Activated naive CD8-positive, alpha-beta T cell treated with anti-CD3 and anti-CD28 coated beads for 36 hours (primary cell): ENCODE measurements at places on chromosomes 7 and 10.

DNA sequence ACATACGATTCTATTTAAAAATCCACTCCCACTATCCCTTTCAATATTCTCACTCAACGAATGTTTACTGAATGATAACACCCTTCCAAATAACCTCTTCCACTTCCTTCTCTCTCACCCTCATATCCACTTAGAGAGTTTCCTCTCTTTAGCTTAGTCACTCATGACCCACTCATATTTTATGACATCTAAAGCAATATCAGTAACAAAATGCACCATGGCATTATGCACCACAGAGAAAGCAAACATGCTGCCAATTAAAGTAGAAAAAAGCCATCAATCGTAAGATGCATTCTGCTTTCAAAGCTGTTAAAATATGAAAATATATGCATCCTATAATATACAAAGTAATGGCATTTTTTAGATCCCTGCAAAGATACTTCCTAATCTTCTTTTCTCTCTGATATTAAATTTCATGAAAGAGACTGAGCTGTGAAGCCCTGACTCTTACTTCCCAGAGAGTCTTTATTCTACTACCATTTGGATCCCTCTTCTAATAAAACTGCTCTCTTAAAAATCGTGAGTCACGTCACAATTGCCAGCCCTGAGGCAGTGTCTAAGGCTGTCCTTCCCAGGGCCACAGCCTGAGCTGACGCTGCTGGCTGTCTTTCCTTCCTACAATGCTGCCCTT, 283.0 kb upstream of the KLF6 start:
- DNase-seq = no peak

DNA sequence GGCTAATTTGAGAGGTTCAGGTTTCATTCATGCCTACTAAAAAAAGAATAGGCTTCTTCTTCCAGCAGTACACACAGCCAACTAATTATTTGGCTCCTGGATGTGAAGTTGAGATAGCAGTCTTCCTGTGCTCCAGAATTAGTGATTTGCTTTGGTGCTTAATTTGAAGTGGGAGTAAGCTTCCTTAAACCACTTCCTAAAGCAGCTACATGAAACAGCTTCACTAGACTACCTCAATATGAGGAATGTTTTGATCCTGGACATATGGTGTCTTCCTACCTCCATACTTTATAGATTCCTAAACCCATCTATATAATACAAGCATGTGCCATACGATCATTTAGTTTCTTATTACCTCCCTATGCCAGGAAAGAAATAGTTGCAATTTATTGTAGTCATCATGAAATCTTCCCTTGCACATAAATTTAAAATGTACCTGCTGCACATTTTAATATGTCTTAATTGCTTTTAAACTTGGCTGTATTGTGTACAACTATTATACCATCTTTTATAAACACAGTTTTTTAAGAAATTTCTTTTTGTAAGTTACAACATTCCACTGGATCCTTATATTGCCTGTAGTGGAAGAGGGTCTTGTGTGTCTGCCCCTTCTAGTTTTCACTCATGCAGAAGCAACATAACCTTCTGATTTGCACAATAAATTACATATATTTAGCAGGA, 8.6 kb downstream of the VIM start:
- no peak for DNase-seq

- DNase-seq = no peak
Measured at GRCh38 chr7:40401406-40401805, 266.6 kb downstream of the SUGCT start.

DNA sequence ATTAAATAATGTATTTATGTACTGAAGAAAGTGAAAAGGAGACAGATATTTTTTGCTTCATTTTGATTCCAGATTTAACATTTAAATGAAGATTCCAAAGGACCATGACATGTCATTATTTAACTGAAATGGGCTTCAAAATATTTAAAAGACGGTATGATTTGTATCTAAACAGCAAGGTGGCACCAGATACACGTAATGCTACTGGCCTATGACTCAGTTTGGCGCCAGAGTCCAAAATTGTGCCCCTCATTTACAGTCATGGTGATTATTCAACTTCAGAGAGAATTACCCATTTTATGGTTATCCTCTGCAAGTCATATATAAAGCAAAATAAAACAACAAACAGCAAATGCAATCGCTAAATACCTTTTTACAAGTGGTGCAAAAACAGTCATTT, 94.5 kb downstream of the ETV1 start:
- DNase-seq = no peak

GRCh38 chr7:46007990-46008643, 87.0 kb upstream of the IGFBP3 start:
- no peak for DNase-seq

DNA sequence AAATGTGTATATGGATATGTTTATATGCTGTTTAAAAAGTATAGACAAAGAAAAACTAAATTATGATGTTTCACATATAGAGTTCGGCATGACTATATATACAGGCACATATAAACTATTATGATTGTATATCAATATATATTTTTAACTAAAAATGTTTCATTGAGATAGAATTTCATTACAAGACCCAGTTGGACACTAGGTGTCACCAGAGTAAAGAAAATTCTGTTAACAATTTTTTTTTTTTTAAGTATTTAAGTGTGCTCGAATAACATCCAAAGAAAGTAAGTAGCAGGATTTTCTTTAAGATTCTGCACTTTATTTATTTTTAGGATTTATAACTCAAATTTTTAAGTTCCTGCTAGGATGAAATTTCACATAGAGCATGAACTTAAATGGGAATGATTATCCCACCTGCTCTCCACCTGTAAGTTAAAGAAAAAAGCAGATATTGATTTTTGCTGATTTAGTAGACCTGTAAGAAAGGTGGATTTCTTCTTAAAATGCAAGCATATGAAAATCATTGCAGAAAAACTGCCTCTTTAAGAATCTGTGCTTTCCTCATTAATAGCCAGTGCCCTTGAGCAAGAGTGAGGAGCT, 961.5 kb downstream of the PCDH15 start:
- DNase-seq = no peak

DNA sequence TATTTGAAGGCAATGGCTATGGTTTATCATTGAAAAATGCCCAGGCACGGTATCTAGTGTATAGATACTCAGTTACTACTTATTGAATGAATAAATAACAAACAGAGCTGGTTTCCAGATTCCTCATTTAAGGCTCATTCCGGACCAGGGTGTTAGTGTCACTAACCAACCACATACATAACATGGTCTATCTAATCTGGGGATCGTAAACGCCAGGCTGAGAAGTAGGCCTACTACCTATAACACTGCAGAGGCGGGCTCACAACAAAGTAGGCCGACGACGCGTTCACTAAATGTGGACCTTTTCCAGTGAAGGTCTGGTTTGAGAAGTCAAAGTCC, 423 bp downstream of the LSM5 start:
- no peak for DNase-seq

DNA sequence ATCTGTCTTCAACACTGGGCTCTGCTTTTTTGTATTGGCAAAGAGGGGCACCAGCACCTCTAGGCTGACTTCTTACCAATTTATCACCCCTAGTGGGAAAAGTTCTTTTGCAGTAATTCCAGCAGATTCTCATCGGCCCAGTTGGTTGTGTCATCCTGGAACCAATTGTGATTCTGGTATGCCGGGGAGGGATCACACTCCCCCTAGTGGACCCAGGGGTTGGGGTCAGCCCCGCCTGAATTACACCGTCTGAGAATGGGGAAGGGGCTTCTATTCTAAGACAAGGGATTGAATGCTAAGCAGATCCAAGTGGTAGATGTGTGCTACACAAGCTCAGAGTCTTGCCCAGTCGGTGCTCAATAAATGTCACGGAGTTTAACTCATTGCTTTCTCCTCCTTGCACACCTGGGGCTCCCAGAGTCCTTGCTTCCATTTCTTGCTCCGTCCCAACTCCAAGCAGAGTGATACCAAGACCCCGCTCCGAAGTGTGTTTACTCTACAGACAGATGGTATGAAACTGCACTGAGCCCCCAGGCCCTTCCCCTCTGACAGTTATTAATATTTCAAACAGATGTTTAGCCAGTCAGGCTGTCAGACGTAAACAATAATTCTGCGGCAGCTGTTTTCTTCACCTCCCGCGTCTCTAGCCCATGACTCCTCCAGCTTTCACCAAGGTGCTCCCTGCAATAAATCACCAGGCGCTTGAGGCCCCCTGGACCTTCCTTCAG, 71.9 kb downstream of the C10orf105 start:
- no peak for DNase-seq

GRCh38 chr7:131943646-131944045, 387.2 kb upstream of the PODXL start:
- no peak for DNase-seq

DNA sequence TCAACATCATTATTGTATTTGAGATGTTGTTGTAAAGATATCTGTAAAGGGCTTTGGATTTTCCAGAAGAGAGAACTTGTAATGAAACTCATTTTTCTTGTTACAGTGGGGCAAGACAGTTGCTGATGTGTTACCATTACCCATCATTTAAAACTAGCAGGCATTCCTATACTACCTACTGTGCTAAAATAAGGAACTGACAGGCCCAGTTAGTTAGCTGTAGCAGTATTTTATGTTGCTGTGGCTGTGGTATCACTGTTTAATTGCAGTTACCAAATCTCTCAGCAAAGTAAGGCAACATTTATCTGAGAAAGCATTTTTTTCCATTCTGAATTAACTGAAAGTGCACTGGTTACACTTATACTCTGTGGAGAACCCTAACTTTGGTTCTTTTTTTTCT, 9.9 kb downstream of the ST7 start:
- no peak for DNase-seq

DNA sequence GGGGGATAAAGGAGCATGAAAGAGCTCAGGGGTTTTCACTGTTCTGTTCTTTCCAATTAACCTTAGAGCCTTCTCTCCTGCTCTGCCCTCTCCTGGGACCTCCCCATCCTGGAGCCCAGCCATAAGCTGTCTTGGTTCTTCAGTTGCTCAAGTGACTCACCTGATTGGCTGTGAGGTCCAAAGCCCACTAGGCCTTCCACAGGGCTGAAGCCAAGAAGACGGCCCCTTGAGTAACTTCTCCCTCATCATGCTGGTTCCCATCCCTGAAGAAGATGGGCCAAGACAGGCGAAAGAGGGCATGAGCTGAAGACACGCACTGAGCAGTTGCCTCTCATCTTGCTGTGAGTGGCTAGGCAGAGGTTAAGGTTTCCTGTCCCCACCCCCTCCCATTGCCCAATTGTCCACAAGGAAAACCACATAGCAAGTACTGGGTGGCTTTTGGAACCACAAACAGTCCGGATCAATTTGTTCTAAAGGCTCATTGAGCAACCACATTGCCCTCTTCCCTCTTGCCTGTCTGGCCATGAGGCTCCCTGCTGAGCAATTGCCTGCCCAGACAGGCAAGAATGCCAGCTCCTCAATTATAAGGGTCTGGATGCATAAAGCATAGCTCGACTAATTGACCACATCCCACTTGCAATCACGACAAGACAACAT, 43.9 kb upstream of the GPAM start:
- DNase-seq = no peak

DNA sequence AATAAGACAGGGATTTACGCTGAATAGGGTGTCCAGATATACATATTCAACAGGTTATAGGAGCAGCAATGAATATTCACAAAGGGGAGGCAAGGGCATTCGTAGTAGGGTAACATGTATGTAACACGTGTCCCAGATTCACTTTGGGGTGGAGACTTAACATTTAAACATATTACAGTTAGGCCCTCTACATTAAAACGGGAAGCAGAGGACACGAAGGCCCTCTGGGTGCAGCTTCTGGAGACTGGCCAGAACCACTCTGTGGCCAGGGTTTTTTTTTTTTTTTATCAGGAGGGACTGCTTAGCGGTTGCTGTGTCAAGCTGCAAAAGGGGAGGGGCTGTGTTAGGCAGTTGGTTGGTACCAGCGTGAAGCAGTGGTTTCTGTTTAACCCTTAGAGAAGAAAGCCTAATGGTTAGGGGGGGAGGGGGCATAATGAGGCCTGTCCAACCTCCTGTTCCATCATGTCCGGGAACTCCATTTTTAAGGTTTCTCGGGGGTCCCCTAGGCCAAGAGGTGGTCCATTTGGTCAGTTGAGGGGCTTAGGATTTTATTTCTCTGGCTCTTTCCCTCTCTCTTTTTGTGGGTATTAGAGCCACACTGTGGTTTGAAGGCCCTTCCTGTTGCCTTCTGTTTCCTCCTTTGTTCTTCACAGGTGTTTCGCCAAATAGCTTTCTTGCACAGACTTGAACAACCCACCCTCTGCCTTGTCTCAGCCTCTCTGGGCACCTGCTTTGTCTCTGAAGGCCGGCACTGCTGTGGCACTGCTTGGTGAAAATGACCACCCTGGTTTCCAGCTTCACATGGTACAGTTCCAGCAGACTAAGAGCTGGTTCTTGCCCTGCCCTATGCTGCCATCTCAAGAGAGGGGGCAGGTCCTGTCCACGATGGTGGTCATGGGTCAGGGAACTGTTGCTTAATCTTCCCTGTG, 26.4 kb downstream of the PRF1 start:
- no peak for DNase-seq

- DNase-seq = no peak
Measured at GRCh38 chr10:60521974-60522405, 132.3 kb upstream of the ANK3 start.

GRCh38 chr7:18831943-18832342, 285.5 kb downstream of the TWIST1 start:
- no peak for DNase-seq

- no peak for DNase-seq
Measured at GRCh38 chr10:30184397-30185033, 125.1 kb upstream of the JCAD start.
